ENCODE measurements at places on chromosomes 16 and 17.
A peak's percentile ranks its signal among the peaks of the same experiment; 100 is the strongest.

DNA sequence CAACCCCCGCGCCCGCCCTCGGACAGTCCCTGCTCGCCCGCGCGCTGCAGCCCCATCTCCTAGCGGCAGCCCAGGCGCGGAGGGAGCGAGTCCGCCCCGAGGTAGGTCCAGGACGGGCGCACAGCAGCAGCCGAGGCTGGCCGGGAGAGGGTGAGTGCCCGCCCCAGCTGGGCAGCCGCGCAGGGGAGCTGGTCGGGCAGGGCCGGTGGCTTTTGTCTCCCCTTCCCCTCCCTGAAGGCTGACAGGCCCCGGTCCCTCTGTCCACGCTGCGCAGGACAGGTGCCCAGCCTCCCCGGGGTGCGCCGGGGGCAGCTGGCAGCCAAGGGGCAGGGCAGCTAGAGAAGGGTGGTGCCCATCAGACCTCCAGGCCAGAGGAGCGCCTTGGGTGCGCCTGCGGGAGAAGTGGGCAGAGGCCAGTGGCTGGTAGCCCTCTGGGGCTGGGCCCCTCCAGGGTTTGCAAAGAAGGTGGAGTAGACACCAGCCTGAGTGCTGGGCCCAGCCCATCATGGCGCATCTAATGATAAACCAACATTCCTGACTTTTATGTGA is 278 bp downstream of the ITGB4 start:
- DNase-seq: no peak

DNA sequence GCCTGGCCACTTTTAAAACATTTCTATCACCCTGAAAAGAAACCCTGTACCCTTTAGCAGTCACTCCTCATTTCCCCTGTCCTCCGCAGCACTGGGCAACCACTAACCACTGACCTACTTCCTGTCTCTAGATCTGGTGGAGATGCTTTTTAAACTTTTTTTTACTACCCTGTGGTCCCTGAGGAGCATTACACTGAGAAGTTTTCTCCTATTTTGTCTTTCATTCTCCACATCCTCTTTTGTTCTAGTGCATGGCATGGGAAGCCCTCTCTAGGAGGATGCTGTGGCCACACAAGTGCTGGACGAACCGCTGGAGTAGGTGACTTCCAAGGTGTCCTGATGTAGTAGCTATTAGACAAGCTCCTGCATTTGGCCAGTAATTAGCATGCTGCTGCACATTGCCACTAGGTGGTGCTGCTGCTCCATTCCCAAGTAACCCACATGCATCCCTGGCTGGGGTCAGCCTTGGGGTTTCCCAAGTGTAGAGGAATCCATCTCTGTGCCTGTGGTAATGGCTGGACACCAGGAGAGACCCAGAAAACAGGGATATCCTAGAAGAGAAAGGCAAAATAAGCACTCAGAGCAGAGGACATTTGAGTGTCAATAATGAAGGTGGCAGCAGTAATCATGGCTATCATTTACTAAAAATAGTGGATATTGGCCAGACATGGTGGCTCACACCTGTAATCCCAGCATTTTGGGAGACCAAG is 143.8 kb upstream of the CRHR1 start:
- DNase-seq: peak; percentile 81

- DNase-seq: no peak
Measured at GRCh38 chr17:50426814-50427787, 1.1 kb downstream of the ACSF2 start.

- no peak for DNase-seq
Measured at GRCh38 chr16:83473926-83474650, 333.7 kb upstream of the HSBP1 start.

- no peak for DNase-seq
Measured at GRCh38 chr17:3884188-3884587, 8.7 kb downstream of the CAMKK1 start.

DNA sequence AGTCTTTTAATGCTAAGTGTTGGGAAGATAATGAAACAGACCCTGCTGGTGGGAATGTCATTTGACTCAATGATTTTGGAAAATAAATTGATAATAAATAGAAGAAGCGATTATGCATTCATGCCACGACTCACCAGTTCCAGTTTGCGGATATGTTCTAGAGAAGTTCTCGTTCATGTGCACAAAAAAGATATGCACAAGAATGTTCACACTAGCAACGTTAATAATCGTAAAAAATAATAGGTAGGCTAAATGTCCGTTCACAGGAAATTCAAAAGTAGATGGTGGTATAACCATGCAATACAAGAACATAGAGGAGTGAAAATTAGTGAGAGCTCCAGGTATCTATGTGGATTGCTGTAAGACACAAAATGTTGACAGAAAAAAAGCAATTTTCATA is 59.8 kb downstream of the NACA2 start:
- no peak for DNase-seq

DNA sequence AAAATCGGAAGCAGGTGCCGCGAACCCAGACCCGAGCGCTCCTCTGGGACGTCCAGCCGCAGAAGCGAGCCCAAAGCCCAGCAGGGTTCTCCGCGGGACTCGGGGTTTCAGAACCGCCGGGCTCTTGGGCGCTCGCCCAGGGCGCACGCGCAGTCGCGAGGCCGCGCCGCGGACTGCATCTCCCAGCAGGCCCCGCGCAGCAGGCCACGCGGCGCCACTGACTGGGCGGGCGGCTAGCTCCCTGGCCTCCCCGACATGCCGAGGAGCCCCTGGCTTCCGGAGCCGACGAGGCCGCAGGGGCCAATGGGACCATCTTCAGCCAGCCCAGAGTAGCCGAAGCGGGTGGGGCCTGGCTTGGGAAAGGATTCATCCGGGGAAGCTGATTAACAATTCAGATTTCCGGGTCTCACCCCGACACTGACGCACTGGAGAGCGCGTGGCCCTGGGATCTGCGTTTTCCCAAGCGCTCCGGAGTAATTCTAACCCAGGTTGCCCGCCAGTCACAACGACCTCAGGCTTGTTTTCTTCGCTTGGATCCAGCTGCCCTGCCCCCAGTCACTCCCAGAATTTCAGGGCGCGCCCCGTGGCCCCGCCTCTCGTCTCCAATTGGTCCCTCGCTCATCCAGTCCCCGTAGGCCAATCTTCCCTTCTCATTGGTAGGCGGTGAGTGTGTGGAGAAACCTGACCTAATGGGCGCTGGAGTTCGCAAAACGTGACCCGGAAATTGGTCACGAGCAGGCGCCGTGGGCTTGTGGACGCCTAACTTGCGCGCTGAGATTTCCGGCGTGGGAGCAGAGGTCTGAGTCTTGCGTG is at the start of gene ZNF263:
ZNF263 (plus strand) TSS at position 762 of the 813 bp plus-strand sequence. CDS start 328 bp downstream, outside the sequence.
- peak; percentile 91 for DNase-seq

GRCh38 chr17:50100921-50101345 is 5.8 kb downstream of the PDK2 start:
- no peak for DNase-seq

DNA sequence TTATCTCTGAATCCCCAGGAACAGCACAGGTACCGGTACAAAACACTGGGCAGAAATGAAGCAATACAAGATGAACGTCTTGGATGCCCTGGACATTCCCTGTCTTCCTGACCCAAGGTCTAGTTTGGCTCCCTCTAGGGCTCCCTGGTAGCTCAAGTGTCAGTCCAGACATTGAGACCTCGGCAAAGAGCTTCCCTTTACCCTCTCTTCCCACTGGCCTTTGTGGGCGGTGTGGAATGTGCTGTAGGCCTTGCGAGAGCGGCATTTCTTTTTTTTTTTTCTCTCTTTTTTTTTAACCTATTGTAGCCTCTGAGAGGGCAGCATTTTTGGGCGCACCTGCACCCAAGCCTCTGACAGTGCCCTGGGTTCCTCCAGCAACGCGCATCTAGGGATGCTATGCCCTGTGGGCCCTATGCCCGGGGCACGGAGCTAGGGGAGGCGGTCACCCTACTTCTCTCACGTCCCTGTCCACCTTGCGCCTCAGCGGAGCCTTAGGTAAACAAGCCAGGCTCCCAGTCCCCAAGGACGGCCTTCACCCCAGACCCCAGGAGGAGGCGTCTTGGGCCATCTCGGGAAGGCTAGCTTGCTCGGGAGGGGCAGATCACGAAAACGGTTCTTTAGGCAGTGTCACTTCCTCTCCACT is 1.2 kb upstream of the NFATC3 start:
- DNase-seq: peak; percentile 53

GRCh38 chr17:65074778-65075250 is 18.3 kb upstream of the GNA13 start:
- DNase-seq: no peak

GRCh38 chr17:55037828-55038227 is 69.3 kb downstream of the STXBP4 start:
- no peak for DNase-seq

DNA sequence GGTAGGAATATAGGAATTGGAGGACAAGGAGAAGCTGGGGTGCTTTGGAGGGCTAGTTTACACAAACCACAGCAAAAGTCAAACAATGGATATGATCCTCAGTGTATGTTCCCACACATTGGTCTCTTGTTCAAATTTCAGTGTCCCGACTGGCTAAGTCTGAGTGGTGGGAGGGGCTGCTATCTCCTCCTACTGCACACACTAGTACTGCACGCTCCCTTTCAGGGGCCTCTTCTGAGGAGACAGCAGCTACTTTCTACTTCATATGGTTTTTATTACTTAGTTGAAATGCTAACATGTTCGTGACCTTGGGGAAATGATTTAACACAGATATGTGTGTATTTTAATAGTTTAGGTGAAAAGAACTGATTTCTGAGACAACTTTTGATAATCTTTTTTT is 18.8 kb upstream of the KRT10 start:
- no peak for DNase-seq

DNA sequence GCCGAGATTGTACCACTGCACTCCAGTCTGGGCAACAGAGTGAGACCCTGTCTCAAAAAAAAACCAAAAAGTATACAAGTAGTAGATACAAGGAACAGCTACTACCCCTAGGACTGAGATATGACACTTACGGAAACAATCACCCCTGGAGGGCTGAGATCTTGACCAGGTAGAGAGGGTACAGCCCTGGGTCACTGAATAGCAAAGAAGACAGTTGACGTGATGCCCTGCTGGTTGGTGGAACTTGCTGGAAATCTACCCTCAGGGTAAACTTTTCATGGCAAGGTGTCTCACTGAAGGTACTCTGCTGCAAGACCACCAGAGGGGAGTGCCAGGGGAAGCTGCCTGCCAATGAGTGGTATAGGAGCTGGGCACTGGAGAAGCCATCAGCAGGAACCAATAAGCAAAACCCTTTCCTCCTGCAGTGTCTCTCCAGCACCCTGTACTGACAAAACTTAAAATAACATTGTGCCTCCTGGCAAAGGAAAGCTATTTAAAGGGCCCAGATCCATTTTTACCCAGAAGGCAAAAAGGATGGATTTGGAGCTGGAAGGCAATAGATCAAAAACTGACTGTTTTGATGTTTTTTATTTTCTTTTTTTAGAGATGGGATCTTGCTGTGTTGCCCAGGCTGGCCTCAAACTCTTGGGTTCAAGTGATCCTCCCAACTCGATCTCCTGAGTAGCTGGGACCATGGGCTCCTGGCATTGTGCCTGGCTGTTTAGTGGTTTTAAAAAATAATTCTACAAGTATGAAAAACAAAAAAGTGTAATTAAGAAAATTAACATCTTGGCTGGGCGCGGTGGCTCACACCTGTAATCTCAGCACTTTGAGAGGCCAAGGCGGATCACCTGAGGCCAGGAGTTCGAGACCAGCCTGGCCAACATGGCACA is 11.3 kb upstream of the PDXDC1 start:
- DNase-seq: no peak

DNA sequence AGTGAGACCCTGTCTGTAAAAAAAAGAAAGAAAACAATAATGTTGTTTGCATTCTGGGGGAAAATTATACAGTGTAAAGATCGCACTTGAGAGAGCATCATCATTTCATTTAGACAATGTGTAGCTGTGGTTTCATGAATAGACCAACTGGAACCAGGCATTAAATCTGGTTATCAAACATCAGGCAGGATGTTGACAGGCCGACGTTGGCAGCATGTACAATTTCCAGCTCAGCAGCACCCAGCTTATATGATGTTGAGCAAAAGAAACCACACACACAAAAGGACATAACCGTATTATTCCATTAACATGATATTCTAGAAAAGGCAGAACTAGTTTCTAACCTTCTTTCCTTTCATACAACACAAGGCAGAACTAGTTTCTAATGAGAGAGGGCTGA is 5.8 kb downstream of the MARVELD3 start:
- no peak for DNase-seq

DNA sequence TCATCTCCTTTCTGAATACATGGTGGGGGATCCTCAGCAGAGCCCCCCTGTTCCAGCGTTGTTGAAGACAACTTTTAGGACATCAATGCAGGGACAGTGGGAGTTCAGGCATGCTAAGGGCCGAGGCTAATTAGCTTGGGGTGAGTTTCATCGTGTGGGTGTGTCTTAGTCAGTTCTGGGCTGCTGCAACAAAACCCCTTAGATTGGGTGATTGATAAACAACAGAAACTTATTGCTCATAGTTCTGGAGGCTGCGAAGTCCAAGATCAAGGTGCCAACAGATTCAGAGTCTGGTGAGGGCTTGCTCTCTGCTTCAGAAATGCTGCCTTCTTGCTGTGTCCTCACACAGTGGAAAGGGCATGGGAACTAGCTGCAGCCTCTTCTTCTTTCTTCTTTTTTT is 214.0 kb downstream of the NTN1 start:
- no peak for DNase-seq

DNA sequence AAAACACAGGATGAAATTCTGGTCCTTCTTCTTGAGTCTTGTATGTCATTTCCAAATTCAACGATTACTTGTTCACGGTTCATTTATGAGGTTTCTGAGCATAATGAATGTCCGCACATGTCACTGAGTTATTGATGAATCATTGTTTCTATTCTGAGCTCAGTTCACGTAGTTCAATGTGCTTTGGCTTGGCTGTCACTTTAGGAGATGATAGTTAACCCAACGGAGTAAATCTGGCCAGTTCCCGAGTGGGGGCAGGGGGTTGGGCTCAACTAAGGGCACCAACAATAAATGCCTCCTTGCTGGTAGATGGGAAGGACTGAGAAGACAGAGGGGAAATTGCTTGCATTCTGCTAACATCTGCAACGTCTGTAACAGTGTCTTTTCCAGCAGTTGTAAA is 239.4 kb upstream of the HSBP1 start:
- DNase-seq: no peak

- DNase-seq: no peak
Measured at GRCh38 chr17:53270936-53271335, 551.8 kb upstream of the KIF2B start.

- DNase-seq: no peak
Measured at GRCh38 chr16:85689950-85690320, 1.2 kb upstream of the GINS2 start.

DNA sequence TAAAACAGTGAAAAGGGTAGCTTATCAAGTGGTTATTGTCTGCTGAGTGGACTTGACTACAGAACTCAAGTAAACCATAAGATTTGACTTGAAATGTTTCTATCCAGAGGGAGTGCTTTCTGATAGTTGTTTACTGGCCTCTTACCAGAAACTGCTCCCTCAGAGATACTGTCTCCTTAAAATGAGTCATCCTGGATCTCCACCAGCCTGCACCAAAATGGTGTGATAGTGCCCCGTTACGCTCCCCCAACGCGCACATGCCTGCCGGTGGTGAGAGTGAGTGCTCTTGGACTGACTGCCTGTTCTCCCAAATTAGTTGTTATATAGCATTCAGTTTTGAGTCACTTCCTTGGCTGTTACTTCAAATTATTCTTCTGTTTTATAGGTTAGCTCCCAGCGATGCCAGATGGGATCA is 22.9 kb downstream of the PRCD start:
- DNase-seq: no peak
